ENCODE measurements at places on chromosomes 13 and 19. TPM values are rescaled to one million over a fixed set of nuclear protein-coding genes. Genes with fewer than 3 reads are reported as not detected.

GTPBP3 gene
- 72.0 TPM for total RNA-seq

CCDC124 gene
- total RNA-seq = 122 TPM

SCAF1 gene
- 75.4 TPM for total RNA-seq

GARIN5A gene
- 0.39 TPM for total RNA-seq

BRCA2 gene
- total RNA-seq = 18.9 TPM

Data from activated T-helper 1 cell treated with anti-CD3 and anti-CD28 coated beads, Interleukin-12 subunit alpha, Interleukin-12 subunit beta, Interleukin-2, Interleukin-4 antibody, amounts not matched to agents 30 ng/mL and 10 ng/mL and 1 ng/mL, durations not matched to agents 14 hours and 24 hours and 36 hours (primary cell).